ENCODE measurements at places on chromosomes 4 and X.

DNA sequence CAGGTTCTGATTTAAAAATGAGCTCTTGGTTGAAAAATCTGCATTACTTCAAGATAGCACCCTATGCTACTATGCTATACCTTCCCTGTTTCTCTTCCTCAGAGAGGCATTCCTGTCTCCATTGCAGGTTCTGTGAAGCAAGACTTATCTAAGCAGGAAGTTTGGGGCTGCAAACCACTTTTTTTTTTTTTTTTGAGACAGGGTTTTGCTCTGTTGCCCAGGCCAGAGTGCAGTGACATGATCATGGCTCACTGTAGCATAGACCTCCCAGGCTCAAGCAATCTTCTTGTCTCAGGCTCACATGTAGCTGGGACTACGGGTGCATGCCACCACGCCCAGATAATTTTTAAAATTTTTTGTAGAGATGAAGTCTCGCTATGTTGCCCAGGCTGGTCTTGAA lies 4.0 kb upstream of the CCNG2 start:
- no peak for DNase-seq

GRCh38 chrX:43676971-43677572 lies 21.0 kb downstream of the MAOA start:
- peak; percentile 67 for DNase-seq

GRCh38 chrX:123871309-123871708 lies 11.5 kb downstream of the XIAP start:
- DNase-seq: no peak

- no peak for DNase-seq
Measured at GRCh38 chr4:108527723-108528122, 92.7 kb upstream of the RPL34 start.

- DNase-seq: no peak
Measured at GRCh38 chrX:19097553-19098283, 24.6 kb downstream of the ADGRG2 start.

DNA sequence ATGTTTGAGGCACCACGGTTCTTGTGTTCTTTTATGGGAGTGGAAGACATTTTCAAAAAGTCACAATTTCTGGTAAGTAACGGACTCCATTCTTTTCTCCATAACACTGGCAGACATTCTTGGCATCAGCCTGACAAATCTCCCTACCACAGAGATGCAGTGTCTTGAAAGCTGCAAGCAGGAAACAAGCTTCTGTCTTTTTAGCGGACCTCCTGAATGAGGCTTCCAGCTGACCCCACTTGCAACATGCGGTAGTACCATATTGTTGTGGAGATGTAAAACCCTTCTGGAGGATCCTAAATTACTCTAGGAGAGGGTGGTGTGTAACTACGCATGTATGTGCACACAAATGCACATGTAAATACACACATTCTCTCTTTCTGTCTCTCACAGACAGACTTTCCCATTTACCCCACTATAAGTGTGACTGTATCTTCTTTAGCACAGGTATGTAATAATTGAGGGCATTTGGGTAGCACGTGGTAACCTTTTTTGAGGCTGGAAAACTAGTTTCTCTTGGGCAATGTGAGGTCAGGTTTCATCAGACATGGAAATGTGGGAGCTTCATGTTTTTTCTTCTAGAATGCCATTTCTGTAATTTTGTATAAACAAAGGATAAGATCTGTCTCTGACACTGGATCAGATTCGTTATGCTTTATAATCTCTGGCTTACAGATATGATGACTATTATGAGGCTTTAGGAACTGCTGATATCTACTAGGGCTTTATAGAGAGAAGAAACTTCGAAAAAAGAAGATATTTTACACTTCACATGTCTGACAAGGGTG lies 130.1 kb downstream of the MGST2 start:
- no peak for DNase-seq
